T-helper 9 cell (primary cell): ENCODE measurements at places on chromosomes 5 and 9.

- DNase-seq = no peak
Measured at GRCh38 chr5:148556835-148557234, 97.5 kb downstream of the HTR4 start.

DNA sequence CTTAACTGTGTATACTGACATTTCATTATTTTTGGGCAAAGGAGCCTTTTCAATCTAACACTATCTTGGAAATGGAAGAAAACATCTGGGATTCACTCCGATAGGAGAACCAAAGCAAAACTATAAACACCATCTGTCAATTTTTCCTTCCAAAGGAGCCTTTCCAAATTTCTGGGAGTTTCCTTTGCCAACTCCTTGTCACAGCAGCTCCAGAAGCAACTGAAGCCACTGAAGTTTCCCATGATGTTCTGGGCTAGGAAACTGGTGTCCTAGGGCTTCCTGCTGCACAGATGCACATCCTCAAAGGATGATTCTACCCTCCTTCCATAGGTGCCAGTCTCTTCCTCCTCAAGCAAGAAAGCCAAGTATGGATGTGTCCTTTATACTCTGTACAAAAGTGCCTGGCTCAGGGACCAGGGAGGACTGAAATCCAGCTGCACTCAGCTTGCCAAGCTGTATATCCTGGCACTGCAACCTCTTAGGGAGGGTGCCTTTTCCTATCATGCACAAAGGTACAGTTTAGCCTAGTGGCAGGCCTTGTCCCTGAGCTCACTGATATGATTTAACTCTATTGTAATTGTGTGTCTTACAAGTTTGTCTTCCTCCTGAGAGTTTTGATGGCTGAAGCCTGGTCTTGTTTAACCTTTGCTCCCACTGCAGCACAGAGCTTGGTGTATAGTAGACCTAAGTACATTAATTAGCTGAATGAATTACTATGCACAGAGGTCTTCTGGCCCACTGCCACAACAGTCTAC is 8.4 kb upstream of the UBAP1 start:
- DNase-seq = no peak

- DNase-seq = no peak
Measured at GRCh38 chr5:154802050-154802449, 46.9 kb downstream of the LARP1 start.

- no peak for DNase-seq
Measured at GRCh38 chr9:20732118-20732517, 48.1 kb downstream of the FOCAD start.
